ENCODE measurements at places on chromosomes 5 and 9.
A peak's percentile ranks its signal among the peaks of the same experiment; 100 is the strongest.

DNA sequence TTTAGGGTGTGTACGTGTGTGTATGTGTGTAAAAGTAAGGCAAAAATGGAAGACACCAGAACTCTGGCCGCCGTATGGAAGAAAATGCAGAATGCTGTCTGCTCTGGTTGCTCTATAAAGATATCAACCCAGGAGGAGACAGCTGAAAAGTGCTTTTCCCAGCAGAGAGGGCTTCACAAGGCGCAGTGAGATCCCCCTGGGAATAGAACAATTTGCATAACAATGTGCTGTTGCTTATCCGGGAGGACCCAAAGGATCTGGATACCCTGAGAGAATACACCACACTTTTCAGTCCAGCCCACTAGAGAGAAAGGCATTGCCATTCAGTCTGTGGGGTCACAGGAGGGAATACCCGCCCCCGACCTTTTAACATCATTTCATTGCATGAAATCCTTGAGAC, 230.6 kb downstream of the EBF1 start:
- DNase-seq: peak; percentile 5

DNA sequence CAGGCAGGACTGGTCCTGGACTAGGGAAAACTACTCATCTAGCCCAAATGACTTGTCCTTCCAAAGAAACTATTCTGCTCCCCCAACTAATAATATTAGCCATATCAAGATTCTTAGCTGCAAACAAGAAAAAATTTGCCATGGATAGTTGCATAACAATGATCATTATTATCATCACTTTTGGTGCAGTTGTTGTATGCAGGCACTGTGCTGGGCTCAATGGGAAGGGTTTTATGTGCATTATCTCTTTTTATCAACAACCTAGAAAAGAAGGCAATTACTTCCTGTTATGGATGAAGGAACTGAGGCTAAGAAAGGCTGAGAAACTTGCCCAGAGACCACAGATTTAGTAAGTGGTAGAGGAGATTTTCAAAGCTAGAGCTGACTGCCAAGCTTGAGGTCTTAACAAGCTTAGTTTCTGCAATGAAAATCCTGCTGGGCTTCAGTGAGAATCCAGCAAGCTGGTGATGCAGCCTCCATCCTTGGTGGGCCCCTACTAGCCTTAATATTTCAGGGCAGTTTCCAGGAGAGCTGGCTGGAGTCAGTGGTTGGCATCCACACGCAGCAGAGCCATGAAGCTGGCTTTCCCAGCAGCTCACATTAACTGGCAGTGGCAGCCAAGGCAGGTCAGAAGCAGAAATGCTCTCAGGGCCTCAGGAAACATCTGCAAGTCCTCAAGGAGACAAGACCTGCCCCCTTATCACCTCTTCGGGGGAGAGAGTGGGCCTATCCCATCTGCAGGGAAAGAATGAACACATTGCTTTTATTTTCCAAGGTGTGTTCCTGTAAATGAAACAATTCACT, 20.5 kb upstream of the MEGF9 start:
- DNase-seq: no peak

GRCh38 chr9:118482306-118482705, 778.1 kb downstream of the TLR4 start:
- no peak for DNase-seq

DNA sequence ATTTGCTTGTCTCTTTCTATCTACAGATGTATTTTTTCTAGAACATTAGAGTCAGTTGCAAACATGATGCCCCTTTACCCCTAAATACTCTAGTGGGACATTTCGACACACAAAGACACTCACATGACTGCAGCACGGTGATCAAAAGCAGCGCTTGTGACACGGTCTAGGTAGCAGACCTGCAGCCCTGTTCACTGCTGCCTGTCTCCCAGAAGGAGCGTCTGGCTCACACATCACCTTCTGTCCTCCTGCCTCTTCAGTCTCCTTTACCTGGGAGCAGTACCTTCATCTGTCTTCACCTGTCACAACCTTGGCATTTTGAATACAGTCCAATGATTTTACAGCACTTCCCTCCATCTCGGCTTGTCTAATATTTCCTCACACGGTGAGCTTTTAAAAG, 51.9 kb upstream of the SH3PXD2B start:
- no peak for DNase-seq

DNA sequence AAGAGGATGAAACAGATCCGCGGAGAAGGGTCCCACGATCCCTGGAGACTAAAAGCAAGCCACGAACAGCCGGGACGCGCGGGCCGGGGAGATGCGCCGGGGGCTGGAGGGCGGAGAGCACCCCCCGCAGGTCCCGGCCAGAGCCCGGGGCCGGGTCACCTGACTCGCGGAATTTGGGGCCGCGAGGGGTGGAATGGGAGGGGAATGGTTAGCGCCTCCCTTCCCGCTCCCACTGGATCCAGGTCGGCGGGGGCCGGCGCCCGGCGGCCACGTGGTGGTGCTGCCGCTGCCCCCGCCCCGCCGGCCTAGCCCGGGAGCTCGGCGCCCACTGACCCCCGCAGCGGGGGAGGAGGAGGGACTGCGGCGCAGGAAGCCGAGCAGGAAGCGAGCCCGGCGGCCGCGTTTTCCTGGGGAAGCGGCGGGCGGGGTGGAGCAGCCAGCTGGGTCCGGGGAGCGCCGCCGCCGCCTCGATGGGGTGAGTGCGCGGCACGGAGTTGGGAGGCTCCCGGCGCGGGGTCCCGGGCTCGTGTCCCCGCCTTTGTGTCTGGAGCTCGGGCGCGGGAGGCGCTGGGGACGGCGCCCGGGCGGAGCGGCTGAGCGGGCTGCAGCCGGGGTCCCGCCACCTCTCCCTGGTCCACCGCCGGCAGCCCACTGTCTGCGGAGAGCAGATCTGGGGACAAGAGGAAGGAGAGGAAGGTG, at the start of gene RAI14:
RAI14 (plus strand) TSS at position 328 of the 699 bp plus-strand sequence. CDS start 30,592 bp downstream, outside the sequence.
- no peak for DNase-seq

DNA sequence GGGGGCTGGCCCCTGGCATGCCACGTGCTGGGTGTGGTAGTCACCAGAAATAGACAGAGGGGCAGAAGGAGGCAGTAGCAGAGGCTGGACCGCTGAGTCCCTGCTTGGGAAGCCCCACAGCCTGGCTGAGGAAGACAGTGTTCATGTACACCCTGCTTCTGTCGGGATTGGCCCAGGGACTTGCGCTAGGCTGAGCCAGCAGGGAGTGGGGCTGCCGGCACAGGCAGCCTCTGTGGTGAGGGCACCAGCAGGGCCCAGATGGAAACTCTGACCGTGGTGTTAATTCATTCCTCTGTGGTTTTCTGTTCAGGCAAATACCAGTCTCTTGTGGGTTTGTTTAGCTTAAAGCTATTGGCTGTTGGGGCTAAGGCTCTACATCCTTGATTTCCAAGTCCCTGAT, 108.6 kb upstream of the RAD23B start:
- no peak for DNase-seq
